ENCODE measurements at places on chromosomes 7 and 10.

GRCh38 chr10:111835574-111835973, 348.0 kb downstream of the GPAM start:
- no peak for DNase-seq

- no peak for DNase-seq
Measured at GRCh38 chr10:12852687-12853086, 148.8 kb downstream of the CCDC3 start.

DNA sequence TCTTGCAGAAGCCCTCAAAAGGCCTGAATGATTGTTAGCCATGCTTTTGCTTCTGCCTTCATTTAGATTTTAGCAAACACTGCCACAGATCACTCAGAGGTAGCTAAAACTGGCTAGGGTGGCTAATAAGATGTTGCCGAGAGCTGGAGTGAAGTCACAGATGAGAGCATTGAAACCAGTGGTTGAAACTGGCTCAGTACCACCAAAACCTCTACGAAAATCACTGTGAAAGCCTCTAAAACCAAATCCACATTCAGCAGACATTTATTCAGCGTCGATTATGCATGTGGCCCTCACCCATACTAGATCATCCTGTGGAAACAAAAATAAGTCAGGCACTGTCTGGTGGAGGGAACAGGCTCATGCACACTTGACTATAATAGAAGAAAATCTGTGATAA, 50.8 kb downstream of the PIK3CG start:
- no peak for DNase-seq

DNA sequence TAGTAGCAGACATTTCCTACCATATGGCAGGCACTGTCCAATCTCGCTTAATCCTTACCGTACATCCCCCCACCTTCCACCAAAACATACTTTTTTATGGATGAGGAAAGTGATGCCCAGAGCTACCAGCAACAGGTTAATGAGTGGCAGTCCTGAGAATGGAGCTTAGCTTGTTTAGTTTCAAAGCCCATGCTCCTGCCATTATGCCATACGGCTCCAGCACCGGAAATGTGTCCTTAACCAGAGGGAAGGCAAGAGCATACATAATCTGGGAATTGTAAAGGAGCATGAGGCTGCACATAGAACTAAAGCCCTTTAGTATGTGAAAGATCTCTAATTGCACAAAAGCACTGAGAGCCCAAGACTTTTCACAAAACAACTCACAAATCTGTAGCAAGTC, 155.9 kb upstream of the PHYHIPL start:
- no peak for DNase-seq

DNA sequence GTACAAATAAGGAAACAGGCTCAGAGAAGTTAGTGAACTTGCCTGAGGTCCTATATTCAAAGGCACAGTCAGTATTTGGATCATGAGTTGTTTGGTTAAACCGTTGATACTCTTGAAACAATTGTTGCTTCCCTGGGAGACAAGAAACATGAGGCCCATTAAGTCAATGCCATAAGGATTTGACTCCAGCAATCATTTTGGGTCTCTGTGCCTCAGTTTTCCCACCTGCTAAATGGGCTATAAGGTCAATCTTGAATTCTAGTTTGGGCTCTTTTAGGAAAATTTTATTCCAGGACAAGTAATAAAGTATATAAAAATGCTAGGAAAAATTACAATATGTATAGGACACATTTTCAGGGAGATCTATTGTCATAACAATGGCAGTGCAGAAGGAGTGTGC, 202.1 kb downstream of the TMEM26 start:
- DNase-seq = no peak

GRCh38 chr7:119703895-119704294, 569.1 kb upstream of the KCND2 start:
- DNase-seq = no peak

DNA sequence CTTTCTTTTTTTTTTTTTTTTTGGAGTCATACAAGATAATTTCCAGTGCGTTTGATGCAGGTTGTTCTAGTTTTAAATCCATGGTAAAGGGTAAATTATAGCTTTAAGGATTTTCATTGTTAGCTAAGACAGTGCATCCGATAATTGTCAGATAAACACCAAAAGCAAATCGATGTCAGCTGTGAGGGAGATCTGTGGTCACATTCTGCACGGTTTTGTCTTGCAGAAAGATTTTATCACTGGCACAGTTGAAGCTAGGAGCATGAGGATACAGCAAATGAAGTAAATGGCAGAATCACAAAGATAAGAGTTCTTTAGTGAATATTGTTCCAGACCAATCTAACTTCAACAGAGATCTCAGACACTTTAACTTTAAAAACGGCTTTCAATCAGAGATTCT, 648.8 kb upstream of the COBL start:
- DNase-seq = no peak

DNA sequence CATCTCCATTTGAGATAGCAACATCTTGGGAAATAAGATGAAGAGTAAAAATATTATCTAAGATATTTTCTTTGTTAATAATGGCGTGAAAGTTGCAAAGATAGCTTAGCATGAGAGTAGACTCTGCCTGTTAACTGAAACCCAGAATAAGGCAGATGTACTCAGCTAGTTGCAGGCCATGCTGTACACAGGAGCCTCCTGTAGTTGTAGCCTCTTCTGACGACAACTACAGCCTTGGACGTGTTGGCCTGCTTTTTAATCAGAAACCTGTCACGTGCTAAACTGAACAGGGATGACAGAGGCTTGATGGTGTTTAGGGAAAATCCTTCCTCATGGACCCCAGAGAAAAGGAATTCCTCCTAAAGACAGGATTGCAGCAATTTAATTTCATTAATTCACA, 155.1 kb upstream of the TMEM229A start:
- DNase-seq = no peak

- DNase-seq = no peak
Measured at GRCh38 chr7:142012825-142013511, 17.3 kb downstream of the MGAM start.

- no peak for DNase-seq
Measured at GRCh38 chr10:19713159-19713558, 103.1 kb upstream of the PLXDC2 start.

DNA sequence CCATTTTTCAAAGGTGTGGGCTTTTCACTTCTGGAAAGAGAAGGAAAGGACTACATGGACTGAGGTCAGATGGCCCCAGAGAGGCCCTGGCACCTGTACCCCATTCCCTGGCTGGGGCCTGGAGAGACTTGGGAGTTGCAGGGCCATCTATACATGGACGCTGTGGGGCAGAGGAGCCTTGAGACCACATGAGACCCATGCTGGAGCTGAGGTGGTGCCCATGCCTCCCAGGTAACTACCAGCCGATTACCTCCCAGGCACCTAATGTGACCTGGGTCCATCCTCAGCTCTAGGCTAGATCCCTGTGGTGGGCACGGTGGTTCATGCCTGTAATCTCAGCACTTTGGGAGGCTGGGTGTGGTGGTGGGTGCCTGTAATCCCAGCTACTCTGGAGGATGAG, 81.3 kb downstream of the GPR26 start:
- no peak for DNase-seq

DNA sequence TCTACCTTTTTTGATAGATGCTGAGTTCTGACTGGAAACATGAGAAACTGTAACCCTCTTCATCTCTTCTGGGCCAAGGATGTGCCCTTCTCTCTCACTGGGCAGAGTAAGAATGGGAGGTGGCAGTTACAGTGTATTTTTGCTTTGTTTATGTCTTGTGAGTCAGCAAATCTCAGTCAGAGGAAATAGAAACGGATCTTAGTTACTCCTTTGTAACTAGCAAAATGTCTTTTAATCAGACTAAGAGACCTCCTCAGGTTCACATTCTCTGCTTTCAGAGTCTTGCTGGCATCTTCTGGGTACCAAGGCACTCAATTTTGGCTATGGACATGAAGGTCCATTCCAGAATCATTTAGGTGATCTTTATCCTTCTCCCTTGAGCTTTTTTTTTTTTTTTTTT, 70.9 kb downstream of the HHEX start:
- no peak for DNase-seq

DNA sequence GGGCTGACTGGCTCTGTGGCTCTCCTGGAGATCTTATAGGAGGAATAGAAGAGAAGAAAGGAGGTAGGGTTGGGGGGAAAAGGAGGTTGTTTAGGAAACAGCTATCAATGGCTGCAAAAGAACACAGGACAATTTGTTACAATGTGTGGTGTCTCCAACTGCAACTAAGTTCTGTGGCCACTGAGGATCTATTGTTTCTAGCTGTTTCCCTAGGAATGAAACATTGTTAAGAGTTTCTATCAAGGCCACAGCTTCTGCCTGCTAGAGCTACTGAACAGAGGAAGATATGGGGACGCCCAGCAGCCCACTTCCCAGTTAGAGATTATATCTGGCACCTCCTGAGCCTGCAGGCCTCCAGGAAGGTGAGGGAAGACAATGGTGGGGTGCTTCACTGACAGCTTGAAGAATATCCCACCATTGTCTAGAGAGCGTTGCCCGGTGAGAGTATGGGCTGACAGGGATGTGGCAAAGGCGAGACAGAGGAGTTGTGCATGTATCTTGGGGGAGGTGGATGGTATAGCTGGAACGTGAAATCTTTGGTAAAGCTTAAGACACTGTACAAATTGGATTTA, 4.0 kb downstream of the SCD start:
- no peak for DNase-seq

DNA sequence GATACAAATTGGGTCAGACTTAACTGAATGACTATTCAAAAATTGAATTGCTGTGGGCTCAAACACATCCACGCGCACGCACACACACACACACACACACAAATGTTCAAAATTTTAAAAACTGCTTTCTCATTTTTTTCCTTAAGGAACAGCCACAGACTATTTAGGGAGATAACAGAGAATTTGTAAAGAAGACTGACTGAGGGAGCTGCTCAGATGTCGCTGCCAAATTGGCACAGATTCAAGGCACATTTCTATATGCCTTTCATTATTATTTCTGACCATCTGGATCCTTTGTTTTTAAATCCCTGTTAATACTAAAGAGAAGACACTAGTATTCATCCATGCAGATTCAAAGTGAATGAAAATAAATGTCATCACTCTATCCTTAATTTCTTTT, 154.8 kb downstream of the DGKB start:
- no peak for DNase-seq

GRCh38 chr10:107163076-107163855, 1.2 kb downstream of the SORCS1 start:
- no peak for DNase-seq

- DNase-seq = no peak
Measured at GRCh38 chr10:97399843-97400545, 1.1 kb downstream of the RRP12 start.

DNA sequence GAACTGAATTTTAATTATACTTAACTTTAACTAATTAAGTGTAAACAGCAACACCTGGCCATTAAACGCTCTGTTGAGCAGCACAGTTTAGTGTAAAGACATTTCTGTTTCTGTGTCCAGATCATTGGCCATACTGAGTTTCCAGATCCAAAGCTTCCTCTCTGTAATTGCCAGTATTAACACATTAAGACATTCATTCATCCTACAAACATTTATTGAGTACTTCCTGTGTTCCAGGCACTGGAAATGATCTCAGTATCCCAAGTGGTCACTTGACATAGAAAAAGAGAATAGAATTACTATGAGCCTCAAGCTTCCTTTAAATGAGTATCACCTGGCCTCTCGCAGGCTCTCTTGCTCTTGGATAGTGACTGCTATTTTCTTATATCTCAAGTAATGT, 618.1 kb downstream of the SORCS3 start:
- DNase-seq = no peak

GRCh38 chr7:52114509-52114908, 797.9 kb upstream of the COBL start:
- no peak for DNase-seq

DNA sequence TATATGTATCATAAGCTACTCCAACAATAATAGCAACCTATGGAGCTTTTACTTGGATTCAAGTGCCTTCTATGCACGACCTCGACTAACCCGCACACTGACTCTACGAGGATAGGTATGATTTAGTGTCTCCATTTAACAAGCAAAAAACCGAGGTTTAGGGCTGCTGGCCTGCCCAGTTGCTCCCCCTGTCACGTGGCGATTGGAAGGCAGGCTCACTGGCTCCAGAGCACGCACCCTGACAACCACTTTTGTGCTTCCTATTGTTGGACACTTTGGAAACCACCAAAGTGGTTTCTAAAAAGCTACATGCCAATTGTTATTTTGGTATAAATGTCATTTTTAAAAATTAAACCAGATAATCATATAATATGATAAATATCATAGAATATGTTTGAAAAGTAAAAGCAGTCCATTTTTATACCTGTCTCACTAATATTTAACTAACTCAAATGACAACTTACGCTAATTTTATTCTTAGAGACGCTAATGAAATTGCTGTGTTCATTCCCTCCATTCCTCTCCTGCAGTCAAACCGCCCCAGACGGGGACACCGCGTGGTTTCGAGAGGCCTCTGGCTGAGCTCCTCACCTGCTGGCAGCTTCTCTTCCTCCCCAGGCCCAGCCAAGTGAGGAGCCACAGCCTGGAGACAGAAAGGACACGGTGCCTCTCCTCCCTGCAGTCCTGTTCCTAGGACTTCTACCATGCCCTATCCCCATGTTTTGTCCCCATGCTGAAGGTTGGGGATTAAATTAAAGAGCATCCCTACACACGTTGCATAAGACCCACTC, 22.2 kb upstream of the RHEB start:
- DNase-seq = no peak

GRCh38 chr10:119737823-119738222, 12.0 kb downstream of the INPP5F start:
- no peak for DNase-seq

- DNase-seq = no peak
Measured at GRCh38 chr10:3116508-3117100, 49.3 kb downstream of the PFKP start.

- no peak for DNase-seq
Measured at GRCh38 chr10:119688033-119688508, 36.9 kb downstream of the BAG3 start.

GRCh38 chr10:76719006-76719405, 918.6 kb downstream of the KCNMA1 start:
- DNase-seq = no peak

DNA sequence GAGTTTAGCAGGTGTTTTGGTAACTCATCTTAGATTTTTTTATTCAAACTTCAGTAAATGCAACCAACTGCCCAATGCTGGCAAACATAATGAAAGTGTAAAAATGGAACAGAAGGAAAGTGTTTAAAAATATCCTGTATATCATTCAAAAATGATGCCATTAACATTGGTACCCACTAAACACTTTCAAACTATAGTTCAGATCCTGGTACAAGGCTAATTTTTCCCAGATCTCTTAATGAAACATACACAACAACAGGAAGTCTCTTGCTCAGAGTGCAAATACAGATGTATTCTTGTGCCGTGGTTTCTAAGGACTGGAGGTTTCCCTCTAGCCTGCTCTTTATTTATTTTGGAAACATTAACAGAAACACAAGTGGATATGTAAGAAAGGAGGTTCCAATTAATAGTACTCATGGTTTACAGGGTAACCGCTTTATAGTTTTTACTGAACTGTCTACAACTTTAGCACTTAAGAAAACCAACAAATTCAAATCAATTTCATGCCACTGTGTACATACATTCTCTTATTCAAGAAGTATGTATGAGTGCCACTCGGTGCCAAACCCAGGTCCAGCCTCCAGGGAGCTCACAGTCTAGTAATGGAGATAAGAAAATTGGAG, 176.0 kb upstream of the AKR1E2 start:
- DNase-seq = no peak

GRCh38 chr7:120442838-120443237, 169.9 kb downstream of the KCND2 start:
- no peak for DNase-seq

GRCh38 chr10:7475939-7476338, 65.1 kb upstream of the SFMBT2 start:
- no peak for DNase-seq

Data from activated naive CD4-positive, alpha-beta T cell (primary cell).